ENCODE measurements at places on chromosomes 2 and 18. TPM values are rescaled to one million over a fixed set of nuclear protein-coding genes. Genes with fewer than 3 reads are reported as not detected.

PTPRN gene
- total RNA-seq, result not detected

TTN gene
- total RNA-seq, result 1.1 TPM

SLC9A4 gene
- 0.04 TPM for total RNA-seq

RGPD3 gene
- total RNA-seq, result 0.04 TPM

KCTD1 gene
- total RNA-seq, result 15.8 TPM

DLX1 gene
- total RNA-seq, result 7.6 TPM

GPR35 gene
- total RNA-seq, result 5.2 TPM

CDH19 gene
- 0.11 TPM for total RNA-seq

TBC1D8 gene
- 39.7 TPM for total RNA-seq

NCK2 gene
- 68.8 TPM for total RNA-seq

HOXD11 gene
- not detected for total RNA-seq

CCDC178 gene
- total RNA-seq, result not detected

- H3K4me3 ChIP-seq, result no peak overlapping the region
- peak; percentile 51 for DNase-seq
- no peak overlapping the region for H3K27ac ChIP-seq
- H3K27me3 ChIP-seq, result peaks cover 20% of the 10 kb centered on the region
These were observed 515.8 kb downstream of the GALR1 start for GRCh38 chr18:77765468-77765867.

- DNase-seq, result no peak
- H3K27ac ChIP-seq, result no peak overlapping the region
- H3K4me3 ChIP-seq, result no peak overlapping the region
- H3K4me1 ChIP-seq, result no peaks in the 10 kb centered on the region
These were observed 225.5 kb downstream of the DYSF start for GRCh38 chr2:71678874-71679273.

- no peaks in the 10 kb centered on the region for H3K27me3 ChIP-seq
- no peak for DNase-seq
- 0 out of 2 replicates have a peak, but pooled peaks cover 7% of the 10 kb centered on the region for H3K36me3 ChIP-seq
- no peak overlapping the region for H3K4me3 ChIP-seq
- no peak overlapping the region for H3K27ac ChIP-seq
These were observed 71.8 kb downstream of the PRELID3A start for GRCh38 chr18:12479536-12479935.

DNA sequence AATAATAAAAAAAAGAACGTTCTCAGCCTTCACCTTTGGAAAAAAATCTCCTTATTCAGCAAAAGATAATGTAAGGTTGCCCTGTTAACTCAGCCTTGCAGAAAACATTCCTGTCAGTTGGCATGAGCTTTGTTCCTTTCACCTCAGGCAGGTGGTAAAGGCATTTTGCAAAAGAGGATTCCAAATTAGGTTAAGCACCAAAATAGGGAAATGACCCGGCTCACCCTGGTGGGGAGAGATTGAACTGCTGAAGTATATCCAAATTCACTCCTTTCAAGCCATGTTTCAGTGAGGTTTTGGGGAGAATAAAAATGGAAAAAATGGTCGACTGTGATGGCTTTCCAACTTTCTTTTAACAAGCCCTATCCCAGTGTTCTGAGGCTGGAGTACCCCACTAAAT, 1988.8 kb upstream of the PIK3C3 start:
- H3K4me3 ChIP-seq, result no peak overlapping the region
- no peak overlapping the region for H3K27ac ChIP-seq
- H3K36me3 ChIP-seq, result no peaks in the 10 kb centered on the region
- H3K4me1 ChIP-seq, result peaks cover 9% of the 10 kb centered on the region
- H3K27me3 ChIP-seq, result no peaks in the 10 kb centered on the region

DNA sequence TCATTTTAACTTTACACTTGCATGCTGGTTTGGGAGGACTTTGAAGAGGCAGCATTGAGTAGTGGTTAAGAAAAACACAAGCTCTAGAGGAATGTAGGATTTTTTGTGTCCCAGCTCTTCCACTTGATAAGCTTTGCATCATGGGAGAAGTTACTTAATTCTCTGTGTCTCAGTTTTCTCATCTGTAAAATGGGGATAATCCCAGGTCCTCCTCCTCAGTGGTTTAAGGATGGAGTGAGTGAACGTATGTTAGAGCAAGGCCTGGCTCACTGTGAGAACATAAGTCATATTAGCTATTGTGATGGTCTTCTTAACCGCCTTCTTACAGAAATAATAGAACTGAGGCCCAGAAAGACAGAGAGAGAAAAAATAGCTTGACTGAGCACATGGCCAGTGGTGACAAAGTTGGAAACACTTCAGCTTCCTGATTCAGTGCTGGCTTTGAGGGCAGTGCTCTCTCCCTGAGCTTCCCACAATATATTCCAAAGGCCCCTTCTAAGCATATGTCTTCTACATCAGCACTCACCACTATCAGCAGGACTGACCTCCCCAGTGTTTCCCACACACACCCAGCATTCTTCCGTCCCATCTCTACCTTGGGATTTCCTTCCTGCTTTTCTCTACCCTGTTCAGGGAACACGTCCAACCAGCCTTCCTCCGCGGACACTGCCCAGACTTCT, 214.9 kb upstream of the TNP1 start:
- no peak overlapping the region for H3K27ac ChIP-seq
- H3K27me3 ChIP-seq, result no peaks in the 10 kb centered on the region
- H3K4me1 ChIP-seq, result no peaks in the 10 kb centered on the region
- H3K36me3 ChIP-seq, result no peaks in the 10 kb centered on the region
- no peak for DNase-seq

- no peak for DNase-seq
- H3K27me3 ChIP-seq, result no peaks in the 10 kb centered on the region
- no peak overlapping the region for H3K27ac ChIP-seq
- H3K4me3 ChIP-seq, result no peak overlapping the region
These were observed 8.8 kb downstream of the MGAT5 start for GRCh38 chr2:134262684-134263083.

DNA sequence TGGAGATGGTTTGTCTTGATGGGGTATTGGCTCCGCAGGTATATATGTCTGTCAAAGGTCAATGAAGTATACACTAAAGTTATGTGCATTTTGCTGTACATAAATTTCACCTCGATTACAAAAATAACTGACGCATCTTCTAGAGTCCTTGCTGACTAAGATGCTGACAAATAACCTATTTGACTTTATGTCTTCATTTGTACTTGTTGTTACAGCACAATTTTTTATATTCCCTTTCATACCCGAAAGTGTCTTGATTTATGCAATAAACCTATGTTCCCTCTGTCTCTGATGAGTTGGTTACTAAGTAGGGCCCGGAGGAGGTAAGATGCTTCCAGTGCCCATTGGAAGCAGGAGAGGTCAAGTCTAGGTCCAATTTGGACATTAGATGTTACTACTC, 93.5 kb downstream of the COPS8 start:
- H3K27me3 ChIP-seq, result no peaks in the 10 kb centered on the region
- H3K4me3 ChIP-seq, result no peak overlapping the region
- H3K36me3 ChIP-seq, result no peaks in the 10 kb centered on the region
- peak overlapping the region; percentile 48 for H3K27ac ChIP-seq
- no peak for DNase-seq
- peaks cover 36% of the 10 kb centered on the region for H3K4me1 ChIP-seq

GRCh38 chr2:54522624-54523281, 66.6 kb downstream of the SPTBN1 start:
- peak overlapping the region; percentile 28 for H3K27ac ChIP-seq
- peak; percentile 88 for DNase-seq
- H3K36me3 ChIP-seq, result peaks cover 14% of the 10 kb centered on the region

DNA sequence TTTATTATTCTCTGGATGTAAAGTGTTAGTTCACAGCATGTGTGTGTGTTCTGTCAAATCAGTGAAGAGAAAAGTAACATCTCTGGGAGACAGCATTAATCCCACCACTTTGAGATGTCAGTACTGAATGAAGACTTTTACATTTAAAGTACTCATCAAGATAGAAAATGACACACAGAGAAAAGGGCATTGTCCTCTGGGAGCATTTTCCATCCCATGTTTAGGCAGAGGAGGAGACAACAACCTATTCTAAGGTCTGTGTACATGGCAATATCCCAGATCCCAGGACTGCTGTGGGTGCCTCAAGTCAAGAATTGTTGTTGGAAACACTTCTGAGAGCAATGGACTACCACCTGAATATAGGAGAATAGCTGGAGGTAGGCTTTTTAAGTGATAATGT, 201.5 kb downstream of the PPP1R1C start:
- no peak overlapping the region for H3K27ac ChIP-seq
- no peaks in the 10 kb centered on the region for H3K36me3 ChIP-seq
- H3K27me3 ChIP-seq, result no peaks in the 10 kb centered on the region
- no peak overlapping the region for H3K4me3 ChIP-seq

GRCh38 chr2:173401716-173402326, 47.1 kb downstream of the CDCA7 start:
- H3K27ac ChIP-seq, result no peak overlapping the region
- H3K4me3 ChIP-seq, result peak overlapping the region; percentile 74
- no peaks in the 10 kb centered on the region for H3K36me3 ChIP-seq
- no peaks in the 10 kb centered on the region for H3K27me3 ChIP-seq
- peak; percentile 51 for DNase-seq

GRCh38 chr2:193518041-193518817, 1323.5 kb upstream of the TMEFF2 start:
- 0 out of 2 replicates have a peak, but pooled peaks cover 5% of the 10 kb centered on the region for H3K36me3 ChIP-seq
- no peaks in the 10 kb centered on the region for H3K27me3 ChIP-seq
- peak overlapping the region; percentile 34 for H3K4me3 ChIP-seq
- DNase-seq, result peak; percentile 90
- H3K27ac ChIP-seq, result peak overlapping the region; percentile 87
- peaks cover 19% of the 10 kb centered on the region for H3K4me1 ChIP-seq

DNA sequence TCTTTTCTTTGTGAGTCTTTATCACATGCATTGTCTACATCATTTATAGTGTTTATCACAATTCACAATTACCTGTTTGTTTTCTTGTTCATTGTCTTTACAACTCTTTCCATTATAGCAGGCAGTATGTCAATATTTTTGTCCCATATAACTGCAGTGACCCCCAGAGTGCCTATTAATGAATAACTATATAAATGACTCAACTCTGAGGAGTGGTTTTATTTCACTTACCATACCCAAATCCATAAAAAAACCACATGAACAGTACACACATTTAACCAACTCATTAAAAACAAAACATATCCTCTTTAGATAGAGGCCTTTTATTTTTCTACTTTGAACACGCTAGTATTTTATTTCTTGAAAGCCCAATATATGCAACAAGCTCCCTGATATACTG, 1419.1 kb upstream of the NXPH2 start:
- no peaks in the 10 kb centered on the region for H3K36me3 ChIP-seq
- DNase-seq, result peak; percentile 63
- H3K4me1 ChIP-seq, result peaks cover 8% of the 10 kb centered on the region
- H3K27ac ChIP-seq, result peak overlapping the region; percentile 38
- H3K4me3 ChIP-seq, result no peak overlapping the region
- no peaks in the 10 kb centered on the region for H3K27me3 ChIP-seq

DNA sequence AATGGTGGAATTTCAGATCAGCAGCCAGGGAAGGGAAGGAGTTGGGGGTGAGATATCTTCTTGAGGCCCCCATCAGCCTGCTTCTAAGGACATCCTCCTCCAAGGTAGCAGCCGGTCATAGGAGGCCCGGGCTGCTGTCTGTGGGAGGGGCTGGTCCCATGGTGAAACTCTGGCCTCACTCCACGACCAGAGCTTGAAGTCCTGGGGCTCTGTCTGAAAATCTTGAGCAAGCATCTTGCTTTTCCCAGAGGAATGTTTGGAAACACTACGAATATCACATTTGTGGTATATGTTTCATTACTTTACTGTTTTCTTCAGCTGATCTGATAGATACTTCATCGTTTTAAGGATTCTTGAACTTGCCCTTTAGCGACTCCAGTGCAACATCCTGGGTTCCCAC, 103.7 kb downstream of the CTAGE1 start:
- H3K4me1 ChIP-seq, result peaks cover 12% of the 10 kb centered on the region
- H3K36me3 ChIP-seq, result no peaks in the 10 kb centered on the region
- no peak overlapping the region for H3K27ac ChIP-seq

- no peak for DNase-seq
- H3K27ac ChIP-seq, result no peak overlapping the region
- H3K4me3 ChIP-seq, result no peak overlapping the region
- no peaks in the 10 kb centered on the region for H3K36me3 ChIP-seq
- H3K4me1 ChIP-seq, result no peaks in the 10 kb centered on the region
- H3K27me3 ChIP-seq, result no peaks in the 10 kb centered on the region
These were observed 47.7 kb upstream of the SMAD2 start for GRCh38 chr18:47978141-47978540.

- peak overlapping the region; percentile 68 for H3K27ac ChIP-seq
- H3K27me3 ChIP-seq, result no peaks in the 10 kb centered on the region
- H3K36me3 ChIP-seq, result no peaks in the 10 kb centered on the region
- peaks cover 22% of the 10 kb centered on the region for H3K4me1 ChIP-seq
These were observed 730.2 kb upstream of the ZNF804A start for GRCh38 chr2:183868153-183868552.

DNA sequence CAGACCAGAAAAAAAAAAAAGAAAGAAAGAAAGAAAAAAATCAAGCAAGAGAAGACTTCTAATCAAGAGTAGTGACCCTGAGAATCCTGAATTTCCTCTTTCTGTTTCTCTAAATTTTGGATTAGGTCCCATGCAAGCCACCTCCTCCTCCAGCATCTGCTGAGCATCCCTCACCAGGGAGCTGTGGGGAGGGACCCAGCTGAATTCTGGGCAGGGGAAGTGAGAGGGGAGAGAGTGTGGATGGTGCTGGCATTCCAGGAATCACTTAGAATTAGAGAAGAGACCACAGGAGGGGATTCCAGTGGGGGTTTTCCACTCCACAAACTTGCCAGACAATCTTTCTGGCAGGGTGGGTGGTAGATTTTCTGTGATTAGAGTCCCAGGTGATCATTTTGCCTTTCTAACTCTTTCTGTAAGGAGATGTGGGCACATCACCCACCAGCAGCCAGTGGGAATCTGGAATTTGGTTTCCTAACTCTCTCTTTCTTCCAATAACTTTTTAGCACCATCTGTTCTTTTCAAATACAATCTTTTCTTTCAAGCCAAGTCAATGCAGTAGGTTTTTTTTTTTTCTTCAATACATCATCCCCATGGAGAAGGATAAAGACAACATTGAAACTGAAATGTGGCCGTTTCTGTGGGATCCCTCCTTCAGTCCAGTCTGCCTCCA, 279.2 kb downstream of the CLIP4 start:
- H3K4me1 ChIP-seq, result peaks cover 11% of the 10 kb centered on the region
- no peaks in the 10 kb centered on the region for H3K36me3 ChIP-seq
- no peak overlapping the region for H3K27ac ChIP-seq
- no peaks in the 10 kb centered on the region for H3K27me3 ChIP-seq

DNA sequence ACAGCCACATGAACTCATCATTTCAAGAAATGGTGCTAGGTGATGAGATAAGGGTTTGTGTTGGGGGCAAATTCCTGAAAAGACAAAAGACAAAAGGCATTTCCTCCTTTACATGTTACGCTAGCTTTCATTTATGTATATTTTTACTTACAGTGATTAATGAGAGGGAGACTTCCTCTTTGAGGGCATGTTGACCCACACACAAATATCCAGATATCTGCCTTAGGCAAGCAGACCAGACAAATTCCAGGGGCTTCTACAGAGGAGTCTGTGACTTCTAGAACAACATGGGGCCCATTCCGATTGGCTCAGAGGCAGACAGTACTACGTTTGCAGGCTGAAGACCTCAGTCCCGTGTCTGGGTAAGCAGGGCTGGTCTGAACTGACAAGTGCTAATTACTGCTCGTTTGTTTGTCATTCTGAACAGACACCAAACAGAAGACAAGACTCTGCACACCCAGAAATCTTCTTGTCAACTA, 74.8 kb upstream of the ST6GAL2 start:
- H3K27ac ChIP-seq, result no peak overlapping the region
- H3K27me3 ChIP-seq, result no peaks in the 10 kb centered on the region
- peaks cover under 1% of the 10 kb centered on the region for H3K4me1 ChIP-seq
- no peak overlapping the region for H3K4me3 ChIP-seq
- no peaks in the 10 kb centered on the region for H3K36me3 ChIP-seq
- DNase-seq, result no peak

- no peak overlapping the region for H3K27ac ChIP-seq
- H3K4me3 ChIP-seq, result no peak overlapping the region
- DNase-seq, result no peak
- no peaks in the 10 kb centered on the region for H3K27me3 ChIP-seq
- H3K4me1 ChIP-seq, result no peaks in the 10 kb centered on the region
- no peaks in the 10 kb centered on the region for H3K36me3 ChIP-seq
These were observed 96.5 kb downstream of the INO80D start for GRCh38 chr2:205989271-205990071.
